ENCODE measurements at places on chromosomes 4 and X.

GRCh38 chr4:57151481-57151880 lies 41.3 kb upstream of the IGFBP7 start:
- no peak for DNase-seq

- DNase-seq: peak; percentile 3
Measured at GRCh38 chrX:130120746-130121504, 10.6 kb upstream of the ELF4 start.

- DNase-seq: no peak
Measured at GRCh38 chr4:1379801-1380331, 26.4 kb downstream of the NKX1-1 start.

- DNase-seq: no peak
Measured at GRCh38 chr4:104848597-104849225, 298.0 kb upstream of the TET2 start.

GRCh38 chr4:145179281-145179860 lies 1.0 kb downstream of the OTUD4 start:
- peak; percentile 27 for DNase-seq

DNA sequence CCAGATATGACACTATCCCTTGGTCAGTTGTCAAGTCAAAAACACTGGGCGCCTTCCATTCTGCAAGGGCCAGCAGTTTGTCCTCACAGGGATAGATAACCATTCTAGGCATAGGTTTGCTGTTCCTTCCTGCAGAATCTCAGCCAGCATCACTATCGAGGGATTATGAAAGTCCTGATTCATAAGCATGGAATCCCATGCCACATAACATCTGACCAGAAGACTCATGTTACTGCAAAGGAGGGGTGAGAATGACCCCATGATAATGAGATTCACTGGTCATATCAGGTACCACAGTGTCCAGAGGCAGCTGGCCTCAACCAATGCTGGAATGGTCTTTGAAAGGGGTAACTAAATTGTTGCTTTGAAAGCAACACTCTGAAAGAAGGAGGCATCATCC lies 84.7 kb downstream of the OTC start:
- DNase-seq: no peak

DNA sequence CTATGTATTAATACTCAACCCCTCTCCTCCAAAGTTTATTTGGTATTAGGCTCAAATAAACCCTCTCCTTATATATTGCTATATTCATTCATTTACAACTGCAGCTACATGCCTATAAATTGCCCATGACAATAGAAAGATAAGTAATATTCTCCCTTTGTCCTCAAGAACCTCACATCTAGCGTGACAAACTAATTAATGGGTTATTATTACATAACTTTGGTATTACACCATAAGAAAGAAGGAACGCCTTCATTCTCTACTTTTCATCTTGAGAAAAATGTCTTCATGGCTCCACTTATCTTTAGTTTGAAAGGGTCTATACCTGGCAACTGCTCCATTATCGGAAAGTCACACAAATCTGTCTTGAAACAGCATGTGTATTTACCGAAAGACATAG lies 157.7 kb upstream of the RASGEF1B start:
- DNase-seq: no peak

DNA sequence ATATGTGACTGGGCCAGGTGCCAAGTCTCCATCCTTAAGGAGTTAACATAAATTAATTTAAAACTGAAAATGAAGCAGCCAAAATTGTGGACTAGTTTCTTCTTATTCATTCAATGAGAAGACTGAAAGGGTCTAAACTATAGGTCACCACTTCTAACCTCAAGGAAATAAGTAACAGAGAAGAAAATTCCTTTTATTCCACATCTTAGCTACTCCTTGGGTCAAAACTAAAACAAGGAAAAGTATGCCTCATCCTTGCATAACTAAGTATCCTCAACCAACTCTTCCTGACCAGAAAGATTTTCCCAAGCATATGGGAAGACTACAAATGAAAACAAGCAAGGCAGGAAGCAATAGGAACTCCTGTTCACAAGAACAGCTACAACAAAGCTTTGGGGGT lies 71.2 kb downstream of the ZNF827 start:
- DNase-seq: no peak

GRCh38 chrX:139446832-139447231 lies 83.7 kb upstream of the F9 start:
- DNase-seq: no peak

DNA sequence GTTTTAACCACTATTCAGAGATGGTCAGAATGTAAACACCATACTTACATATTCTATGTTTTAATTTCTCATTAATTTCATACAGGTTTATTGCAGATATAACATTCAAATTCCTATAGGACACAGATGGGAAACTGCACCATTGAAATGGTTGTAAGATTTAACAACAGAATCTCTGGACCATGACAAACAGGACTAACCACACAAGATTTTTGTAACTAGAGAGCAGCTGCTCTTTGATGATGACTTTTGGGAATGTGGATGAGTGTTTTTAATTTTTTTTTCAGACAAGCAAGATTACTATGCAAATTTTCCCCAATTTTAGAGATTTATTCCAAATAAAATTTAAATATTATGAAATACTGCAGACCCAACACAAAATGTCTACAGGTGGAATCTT lies 610.2 kb downstream of the PCDH18 start:
- DNase-seq: no peak

GRCh38 chr4:22474636-22475310 lies 41.1 kb downstream of the ADGRA3 start:
- DNase-seq: no peak

GRCh38 chrX:117895418-117895817 lies 221.2 kb downstream of the KLHL13 start:
- DNase-seq: no peak

GRCh38 chr4:68283714-68284113 lies 38.2 kb upstream of the TMPRSS11B start:
- no peak for DNase-seq

DNA sequence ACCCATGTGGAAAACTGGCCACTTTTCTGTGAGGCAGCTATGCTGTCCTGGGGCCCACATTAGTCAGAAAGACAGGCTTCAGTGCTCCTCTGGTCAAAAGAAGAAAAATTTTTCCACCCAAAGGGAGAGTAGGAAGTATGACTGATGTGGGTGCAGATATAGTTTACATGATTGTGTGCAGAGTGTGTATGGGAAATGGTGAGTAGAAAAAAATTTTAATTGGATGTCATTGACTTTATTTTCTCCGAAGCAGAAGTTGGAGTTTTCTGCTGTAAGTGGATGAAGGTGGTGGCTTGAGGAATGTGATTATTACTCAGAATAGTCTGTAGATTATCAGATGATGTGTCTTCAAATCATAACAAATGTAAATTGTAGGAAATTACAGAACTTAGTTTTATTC lies 241.5 kb upstream of the IGFBP7 start:
- DNase-seq: no peak

DNA sequence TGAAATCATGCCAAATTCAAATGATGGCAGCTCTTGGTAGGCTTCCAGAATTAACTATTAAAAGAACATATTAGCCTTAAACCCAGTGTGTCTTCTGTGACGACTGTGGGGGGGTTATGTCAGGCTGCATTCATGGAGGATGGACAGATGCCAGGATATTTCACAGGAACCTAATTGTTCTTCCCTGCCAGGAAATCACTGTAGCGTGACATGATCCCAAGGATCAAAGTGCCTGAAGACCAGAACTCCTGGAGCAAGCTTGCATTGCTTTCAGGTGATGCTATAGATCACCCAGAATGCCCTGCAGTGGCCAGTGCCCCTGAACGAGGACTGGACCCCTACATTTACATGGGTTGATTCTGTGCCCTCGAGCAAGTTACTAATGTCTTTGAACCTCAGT lies 1093.0 kb upstream of the TENM3 start:
- DNase-seq: no peak

DNA sequence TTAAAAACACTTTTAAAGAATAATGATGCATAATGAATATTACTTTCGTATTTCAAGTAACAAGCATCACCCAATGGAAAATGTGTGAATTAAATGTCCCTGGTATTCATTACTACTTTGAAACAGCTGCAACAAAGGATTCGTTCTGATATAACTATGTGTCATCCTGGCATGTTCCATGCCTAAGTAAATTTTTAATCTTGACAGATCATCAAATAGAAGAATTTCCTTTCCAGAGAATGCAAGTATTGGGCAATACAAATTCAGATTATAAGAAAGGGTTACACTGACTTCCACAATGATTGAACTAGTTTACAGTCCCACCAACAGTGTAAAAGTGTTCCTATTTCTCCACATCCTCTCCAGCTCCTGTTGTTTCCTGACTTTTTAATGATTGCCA lies 105.3 kb downstream of the SPCS3 start:
- DNase-seq: no peak

- DNase-seq: no peak
Measured at GRCh38 chrX:28581522-28581921, 5.7 kb upstream of the IL1RAPL1 start.

DNA sequence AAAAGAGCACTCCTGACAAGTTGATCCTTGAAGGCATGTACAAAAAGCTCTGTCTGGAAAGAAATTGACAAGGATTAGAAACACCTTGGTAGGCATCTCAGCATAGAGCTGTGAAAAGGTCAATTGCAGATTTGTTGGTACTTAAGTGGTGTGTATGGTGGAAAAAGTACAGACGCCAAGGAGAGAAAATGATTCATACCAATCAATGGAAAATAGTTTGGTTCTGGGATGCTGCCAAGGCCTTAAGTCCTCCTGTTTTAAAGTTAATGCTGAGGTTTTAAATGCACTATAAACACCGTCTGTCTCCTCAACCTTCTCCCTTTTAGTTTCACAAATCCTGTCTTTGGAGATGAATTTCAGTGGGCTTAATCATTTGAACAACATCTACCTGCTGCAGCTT lies 524.1 kb downstream of the IL15 start:
- DNase-seq: no peak

DNA sequence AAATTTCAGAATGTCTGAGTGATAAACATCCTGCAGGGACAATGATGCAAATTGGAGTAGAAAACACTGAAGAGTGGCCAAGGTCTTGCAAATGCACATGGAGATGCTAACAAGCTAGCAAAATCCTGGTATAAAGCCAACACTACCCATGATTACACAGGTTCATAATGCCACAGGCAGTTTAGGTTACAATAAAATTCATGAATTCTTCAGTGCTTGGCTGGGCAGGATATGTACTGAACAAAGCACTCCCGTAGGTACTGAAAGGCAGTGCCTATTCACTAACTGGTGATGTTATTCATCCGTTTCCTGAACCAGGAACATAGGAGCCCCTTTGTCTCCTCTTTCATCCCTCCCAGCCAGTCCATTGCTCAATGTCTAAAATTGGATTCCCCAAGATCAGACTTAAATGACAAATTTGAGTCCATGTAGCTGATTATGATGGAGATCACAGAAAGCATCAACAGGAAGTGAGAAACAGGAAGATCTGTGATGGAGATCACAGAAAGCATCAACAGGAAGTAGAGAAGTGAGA lies 244.5 kb downstream of the DMD start:
- no peak for DNase-seq

GRCh38 chrX:67613366-67613765 lies 69.5 kb downstream of the AR start:
- no peak for DNase-seq

- DNase-seq: no peak
Measured at GRCh38 chrX:9503261-9503660, 38.4 kb downstream of the TBL1X start.

- no peak for DNase-seq
Measured at GRCh38 chr4:185395238-185395955, at the start of gene LRP2BP. LRP2BP (minus strand) TSS chr4:185395924; CDS start chr4:185378186, 17,738 bp downstream.

GRCh38 chrX:68443155-68443868 lies 10.0 kb upstream of the OPHN1 start:
- no peak for DNase-seq

- no peak for DNase-seq
Measured at GRCh38 chr4:150582873-150583286, 929 bp downstream of the MAB21L2 start.

DNA sequence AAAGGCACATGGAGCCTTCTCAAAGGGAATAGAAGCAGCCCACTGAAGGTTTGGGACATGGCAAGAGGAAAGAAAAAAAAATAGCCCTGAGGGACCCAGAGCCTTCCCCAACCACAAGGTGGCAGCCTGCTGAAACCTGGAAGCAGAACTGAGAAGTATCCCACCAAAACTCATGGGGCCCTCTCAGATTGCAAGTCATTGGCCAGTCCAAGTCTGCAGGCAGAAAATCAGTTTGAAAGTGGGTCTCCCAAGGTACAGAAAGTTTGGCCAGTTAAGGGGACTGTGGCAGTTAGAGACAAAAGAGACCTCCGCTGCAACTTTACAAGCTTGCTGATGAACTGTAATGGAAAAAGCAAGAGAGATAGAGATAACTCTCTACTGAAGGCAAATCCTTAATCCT lies 155.8 kb downstream of the ANTXR2 start:
- no peak for DNase-seq

- no peak for DNase-seq
Measured at GRCh38 chr4:73099143-73099542, 29.6 kb upstream of the COX18 start.

DNA sequence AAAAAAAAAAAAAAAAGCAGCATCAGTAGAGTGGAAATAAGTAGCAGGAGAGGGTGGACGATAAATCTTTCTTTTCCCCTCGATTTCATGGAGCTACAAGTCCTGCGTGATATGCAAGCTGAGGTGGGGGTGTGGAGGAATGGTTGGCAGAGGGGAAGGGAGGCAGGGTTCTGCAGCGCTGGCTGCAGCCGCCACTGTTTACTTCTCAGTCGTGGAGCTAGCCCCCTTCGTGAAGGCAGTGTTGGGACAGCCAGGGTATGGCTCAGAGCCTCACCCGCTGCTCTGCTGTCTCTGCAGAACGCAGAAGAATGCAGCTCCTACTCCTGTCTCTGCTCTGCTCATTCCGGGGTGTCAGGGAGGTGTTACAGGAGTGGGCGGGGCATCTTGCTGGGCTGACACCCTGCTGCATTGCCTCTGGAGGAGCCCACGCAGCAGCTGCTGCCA lies 140.6 kb downstream of the GPM6A start:
- DNase-seq: no peak

- DNase-seq: no peak
Measured at GRCh38 chrX:65537229-65537628, 2.6 kb upstream of the LAS1L start.

DNA sequence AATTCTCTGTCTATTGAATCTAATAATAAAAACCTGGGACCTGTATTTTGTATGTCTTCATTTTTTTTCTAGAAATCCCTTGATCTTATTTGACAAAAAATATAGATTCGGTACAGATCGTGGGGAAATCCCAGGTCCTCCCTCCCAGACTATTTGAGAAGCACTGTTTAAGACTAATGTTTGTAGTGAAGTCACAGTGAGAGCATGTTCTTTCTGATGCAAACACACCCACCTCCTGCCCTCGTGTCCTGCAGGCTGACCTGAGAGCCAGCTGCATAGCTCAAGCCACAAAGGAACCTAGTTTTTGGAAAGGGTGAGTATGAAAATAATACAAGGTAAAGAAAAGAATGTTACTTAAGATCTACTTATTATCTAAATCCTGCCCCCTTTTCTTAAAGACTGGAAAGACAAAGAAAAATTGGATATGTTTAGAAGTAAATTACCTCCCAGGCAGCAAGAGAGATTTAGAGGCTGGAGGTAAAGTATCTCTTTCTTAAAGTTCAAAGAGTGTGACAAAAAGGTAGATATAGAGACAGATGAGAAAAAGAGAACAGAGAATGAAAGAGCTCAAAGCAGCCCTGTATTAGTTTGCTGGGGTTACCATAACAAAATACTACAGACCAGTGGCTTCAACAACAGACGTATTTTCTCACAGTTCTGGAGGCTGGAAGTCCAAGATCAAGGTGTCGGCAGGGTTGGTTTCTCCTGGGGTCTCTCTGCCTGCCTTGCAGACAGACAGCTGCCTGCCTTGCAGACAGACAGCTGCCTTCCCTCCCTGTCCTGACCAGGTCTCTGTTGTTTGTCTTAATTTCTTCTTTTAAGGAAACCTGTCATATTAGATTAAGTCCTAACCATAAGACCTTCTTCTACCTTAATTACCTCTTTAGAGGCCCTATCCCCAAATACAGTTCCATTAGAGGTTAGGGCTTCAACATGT lies 20.4 kb upstream of the DCTD start:
- no peak for DNase-seq
